EH (cell line): ENCODE measurements at places on chromosomes 1 and 21.

DNA sequence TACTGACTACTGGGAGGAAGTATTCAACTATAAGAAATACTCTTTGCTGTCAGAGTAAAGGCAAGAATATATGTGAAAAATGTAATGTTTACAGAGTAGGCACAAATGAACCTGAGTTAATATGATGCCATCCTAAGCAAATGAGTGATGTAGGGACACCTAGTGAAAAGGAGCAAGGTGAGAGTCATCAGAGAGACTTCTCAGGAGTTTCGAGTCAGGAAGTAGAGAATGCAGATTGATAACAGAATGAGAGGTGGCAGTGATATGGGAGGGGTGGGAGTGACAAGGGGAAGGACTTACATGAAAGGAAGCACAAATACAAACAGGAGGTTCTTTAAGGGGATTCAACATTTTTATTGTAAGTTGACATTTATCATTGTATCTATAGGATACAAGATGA, 10.2 kb downstream of the PRCC start:
- no peak for DNase-seq

- DNase-seq, result no peak
These were observed 81.0 kb upstream of the KCNK2 start for GRCh38 chr1:215001419-215002021.

DNA sequence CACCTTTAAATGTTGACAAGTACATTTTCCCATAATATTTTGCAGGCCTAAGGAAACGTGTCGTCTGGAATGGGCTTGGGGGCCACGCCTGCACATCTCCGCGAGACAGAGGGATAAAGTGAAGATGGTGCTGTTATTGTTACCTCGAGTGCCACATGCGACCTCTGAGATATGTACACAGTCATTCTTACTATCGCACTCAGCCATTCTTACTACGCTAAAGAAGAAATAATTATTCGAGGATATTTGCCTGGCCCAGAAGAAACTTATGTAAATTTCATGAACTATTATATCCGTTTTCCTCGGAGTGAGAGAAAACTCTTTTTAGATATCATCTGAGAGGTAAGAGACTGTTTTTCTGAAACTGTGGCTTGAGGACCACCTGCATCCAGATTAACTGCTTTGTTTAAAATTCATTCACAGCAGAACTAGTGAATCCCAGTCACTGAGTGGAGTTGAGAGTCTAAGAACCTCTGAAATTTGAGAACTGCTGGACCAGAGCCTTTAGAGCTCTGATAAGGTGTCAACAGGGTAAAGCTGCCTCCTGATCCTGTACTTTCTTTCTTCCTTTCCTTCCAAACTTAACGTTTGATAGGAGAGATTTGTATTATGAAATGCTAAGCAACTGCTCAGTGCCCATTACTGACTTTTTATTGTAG, 811 bp downstream of the EXO1 start:
- peak; percentile 5 for DNase-seq

- DNase-seq, result no peak
These were observed 13.6 kb downstream of the INSRR start for GRCh38 chr1:156845055-156845952.

DNA sequence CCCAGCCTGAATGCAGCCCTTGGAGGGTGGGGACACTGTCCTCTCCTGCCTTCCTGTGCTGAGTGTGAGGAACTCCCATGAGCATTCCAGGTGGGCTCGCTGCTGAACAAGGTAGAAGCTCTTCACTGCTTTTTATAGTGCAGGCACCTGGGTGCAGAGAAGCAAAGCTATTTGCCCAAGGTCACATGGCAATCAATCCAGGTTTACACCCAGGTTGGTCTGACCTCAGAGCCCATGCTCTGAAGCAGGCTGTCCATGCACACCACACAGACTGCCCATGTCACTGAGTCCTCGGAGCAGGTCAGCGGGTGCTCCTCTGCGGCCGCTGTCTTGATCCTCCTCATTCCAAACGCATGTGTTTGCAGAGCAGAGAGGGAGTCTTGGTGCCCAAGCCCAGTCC, 323.4 kb upstream of the VAMP3 start:
- DNase-seq, result no peak

GRCh38 chr1:38990386-38990737, 714 bp upstream of the AKIRIN1 start:
- DNase-seq, result peak; percentile 28

DNA sequence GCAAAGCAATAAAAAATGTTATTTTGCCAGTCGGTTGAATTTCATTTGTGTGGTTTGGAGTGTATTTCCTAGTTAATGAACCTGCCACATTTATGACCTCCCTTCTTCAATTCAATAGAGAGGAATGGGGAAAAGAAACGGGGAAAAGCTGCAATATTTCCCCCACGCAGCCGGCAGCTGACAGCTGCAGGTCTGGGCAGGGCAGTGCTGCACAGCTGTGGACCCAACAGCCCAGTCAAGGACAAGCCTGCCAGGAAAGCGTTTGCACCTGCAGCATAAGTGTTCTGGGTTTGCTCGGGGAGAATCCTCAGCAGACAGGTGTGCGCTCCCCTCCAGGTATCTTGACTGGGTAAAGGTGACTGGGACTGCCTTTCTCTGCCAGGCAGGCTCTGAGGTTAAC, 53.4 kb downstream of the FBXO2 start:
- no peak for DNase-seq

DNA sequence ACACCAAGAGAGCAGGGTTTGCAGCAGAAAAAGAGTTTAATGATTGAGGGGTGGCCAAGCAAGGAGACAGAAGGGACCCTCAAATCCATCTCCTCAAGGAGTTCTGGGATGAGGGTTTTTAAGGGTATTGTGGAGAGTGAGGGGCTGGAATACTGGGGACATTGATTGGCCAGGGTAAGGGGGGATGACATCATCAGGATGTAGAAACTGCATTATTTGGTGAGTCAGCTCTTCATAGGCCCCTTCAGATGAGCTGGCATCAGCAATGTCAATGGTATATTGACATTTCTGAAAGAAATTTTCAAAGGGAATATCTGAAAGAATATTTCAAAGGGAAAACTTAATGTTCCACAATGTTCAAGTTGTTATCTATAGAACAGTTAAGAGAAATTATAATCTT, 168.1 kb upstream of the SNX7 start:
- DNase-seq, result no peak

GRCh38 chr1:62196086-62196690, 1.5 kb downstream of the L1TD1 start:
- no peak for DNase-seq

DNA sequence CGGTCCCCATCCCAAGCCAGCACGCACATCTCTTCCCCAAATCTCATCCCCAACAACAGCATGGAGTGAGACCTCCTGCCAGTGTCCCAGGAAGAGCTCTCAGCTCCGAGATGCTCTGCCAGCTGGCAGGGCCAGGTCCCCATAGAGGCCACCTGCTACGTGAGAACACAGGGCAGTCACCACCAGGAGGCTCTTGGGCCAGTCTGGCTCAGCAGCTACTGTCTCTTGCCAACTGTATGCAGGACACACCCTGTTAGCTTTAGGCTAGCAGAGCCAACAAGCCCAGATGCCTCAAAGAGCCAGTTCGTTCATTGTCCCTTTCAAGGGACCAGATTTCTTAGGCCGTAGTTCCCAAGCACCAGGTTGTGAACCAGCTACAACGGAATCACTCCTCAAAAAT, 36.9 kb downstream of the FBXO2 start:
- DNase-seq, result no peak

DNA sequence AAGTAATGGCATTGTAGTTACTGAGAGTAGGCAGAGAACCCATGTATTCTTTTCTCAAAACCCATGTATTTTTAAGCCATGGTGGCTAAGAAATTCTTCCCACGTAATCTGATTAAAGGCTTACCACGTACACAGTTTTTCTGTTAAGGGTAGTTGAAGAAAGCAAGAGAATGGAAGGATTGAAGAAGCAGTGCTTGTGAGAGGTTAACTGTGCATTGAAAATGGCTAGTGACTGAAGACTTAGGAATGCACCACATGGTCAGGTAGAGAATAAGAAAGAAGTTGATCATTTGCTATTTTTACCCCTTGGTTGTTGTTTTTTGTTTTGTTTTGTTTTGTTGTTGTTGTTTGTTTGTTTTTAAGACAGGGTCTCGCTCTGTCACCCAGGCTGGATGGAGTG, 178.9 kb upstream of the SNX7 start:
- no peak for DNase-seq

- DNase-seq, result no peak
These were observed 71.8 kb upstream of the PKN2 start for GRCh38 chr1:88612292-88612691.

DNA sequence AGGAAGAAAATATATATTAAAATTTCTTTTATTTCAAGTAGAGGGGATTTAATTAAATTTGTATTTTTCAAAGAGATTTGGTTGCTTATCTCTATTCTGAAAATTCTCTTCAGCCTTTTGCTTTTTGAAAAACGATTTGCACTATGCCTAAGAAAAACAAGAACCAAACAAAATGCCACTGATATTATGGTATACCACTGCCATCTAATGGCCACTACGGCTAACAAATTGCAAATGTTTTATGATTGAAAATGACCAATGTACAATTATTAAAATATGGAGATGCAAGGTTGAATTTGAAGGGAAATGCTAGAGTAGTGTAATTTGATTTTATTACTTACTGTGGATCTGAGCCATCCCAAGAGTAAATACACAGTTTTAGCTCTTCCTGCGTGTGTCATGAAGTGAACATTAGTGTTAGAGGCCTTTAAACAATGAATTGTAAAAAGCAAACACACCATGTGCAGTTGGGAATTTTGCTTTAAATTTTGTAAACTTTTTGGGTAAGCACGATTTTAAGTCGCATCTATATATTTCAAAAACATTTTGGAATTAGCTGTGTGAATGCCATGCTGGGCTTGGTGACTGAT, 137.4 kb upstream of the USP25 start:
- peak; percentile 41 for DNase-seq

GRCh38 chr1:26145960-26146294, 13.0 kb upstream of the FAM110D start:
- DNase-seq, result no peak

GRCh38 chr1:108877348-108878159, 769 bp downstream of the GPSM2 start:
- DNase-seq, result peak; percentile 45

DNA sequence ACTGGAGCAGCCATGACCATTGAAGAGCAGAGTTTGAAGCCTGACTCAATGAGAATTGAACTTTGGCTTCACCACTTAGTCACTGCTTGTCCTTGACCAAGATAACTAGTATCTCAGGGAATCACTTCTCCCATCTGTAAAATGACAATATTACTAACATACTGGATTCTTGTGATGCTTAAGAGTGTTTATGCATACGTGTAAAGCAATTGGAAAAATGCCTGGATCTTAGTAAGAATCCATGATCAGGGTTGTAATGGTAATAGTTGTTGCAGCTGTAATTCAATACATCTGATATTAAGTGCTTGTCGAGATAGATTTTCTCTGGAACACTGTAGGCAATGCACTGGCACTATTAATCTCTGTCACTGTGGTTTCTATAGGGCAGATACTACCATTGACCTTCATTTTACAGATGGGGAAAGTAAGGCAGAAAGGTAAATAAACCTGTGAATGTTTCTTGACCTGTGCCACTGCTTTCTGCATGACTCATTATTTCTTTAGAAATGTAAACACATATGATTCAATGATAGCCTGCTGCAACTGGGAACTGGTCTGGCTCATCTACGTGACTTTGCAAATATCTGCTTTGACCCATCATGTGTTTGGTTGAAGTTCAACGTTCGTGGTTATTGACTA, 662.5 kb downstream of the PLA2G4A start:
- DNase-seq, result peak; percentile 16

DNA sequence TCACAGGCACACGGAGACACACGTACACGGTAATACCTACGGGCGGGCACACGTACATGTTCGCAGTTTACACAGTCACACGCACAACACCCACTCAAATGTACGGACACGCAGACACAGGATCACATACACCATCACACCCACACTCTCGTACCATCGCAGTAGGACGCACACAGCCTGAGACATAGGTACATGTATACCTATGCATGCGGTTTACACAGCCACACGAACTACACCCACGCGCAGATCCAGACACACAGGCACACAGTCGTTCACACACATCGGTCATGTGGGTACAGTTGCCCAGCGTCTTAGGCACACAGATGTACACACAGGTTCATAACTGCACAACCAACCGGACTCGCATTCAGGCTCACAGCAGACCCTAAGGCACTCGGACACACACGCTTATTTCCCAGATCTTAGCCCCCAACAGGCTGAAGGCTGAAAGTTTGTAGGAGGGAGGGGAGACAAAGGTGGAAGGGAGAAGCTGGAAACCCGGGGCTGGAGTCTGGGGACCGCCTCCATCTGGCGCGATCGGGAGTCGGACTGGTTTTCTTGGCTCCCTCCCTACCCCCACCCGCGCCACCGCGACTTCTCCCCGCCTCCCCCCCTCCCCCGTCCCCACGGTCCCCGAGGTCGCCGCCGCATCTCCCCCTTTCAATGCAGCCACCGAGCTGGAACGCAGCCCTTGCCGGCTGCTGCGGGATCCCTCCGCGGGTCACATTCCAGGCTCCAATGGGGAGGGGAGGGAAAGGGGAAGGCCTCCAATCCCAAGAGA, 51.9 kb upstream of the SYNC start:
- DNase-seq, result no peak

DNA sequence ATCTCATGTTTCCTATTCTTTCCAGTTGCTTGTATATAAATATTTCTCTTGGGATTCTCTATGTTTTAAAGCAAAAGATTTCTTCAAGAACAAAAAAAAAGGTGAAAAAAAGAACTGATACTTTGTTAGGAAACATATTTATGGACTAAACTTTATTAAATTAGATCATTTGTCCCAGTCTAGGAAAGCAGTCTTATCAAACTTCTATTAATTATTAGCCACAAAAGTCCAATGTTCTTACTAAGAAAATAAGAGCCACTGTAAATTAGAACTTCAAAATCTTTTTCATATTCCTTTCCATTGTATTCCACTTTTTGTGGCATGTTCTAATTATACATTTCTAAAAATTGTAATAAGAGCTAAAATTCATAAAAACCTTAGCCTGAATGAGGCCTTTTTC, 175.2 kb downstream of the TYW3 start:
- DNase-seq, result no peak

GRCh38 chr1:20442920-20443625, 42.9 kb downstream of the CAMK2N1 start:
- DNase-seq, result peak; percentile 30

DNA sequence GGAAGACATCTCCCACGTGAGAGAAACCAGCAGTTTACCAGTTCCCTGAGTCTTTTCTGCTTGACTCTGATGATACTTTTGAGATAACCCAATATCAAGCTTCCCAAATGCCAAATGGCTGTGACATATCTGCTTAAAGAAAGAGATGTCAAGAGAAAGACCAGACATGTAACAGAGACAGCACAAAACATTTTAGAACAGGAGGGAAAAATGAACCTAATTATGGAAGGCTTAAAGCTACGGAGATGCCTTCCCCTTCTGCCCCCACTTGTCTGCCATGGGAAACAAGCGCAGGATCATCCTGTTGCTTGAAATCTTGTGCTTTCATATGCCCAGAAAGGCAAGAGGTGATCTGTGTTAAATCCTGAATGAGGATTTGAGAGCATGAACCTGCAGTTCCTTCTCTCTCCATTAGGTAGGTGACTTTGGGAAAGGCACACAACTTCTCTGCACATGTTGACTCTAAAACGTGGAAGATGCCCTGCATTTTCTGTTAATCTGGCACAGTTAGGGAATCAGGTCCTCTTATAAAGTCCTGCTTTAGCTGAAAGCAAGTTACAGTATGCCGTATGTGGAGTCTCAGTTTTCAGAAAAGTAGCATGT, 46.7 kb upstream of the MTR start:
- no peak for DNase-seq
